ENCODE measurements at places on chromosomes 16 and 17.

- no peak for DNase-seq
Observed at GRCh38 chr17:78376161-78376560, 2.3 kb upstream of the PGS1 start.

- no peak for DNase-seq
Observed at GRCh38 chr17:78081551-78081950, 47.0 kb downstream of the TMC6 start.

GRCh38 chr17:59846394-59847165 is 46.2 kb downstream of the TUBD1 start:
- no peak for DNase-seq

DNA sequence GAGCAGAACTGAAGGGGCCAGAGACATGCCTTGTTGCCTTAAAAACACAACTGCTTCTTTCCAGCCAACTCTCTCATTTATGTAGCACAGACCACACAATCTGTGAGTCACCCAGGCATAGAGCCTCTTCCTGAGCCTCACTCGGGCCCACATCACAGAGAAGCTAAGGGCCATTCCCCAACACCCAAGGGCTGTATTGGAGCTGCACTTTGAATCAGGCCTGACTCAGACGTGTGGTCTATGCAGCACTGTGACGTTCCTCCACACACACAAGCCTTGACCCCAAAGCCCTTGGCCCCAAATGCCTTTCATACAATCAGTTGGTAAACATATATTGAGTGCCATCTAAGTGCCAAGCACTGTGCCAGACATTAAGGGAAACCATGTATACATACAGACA is 308.9 kb upstream of the DYNLRB2 start:
- no peak for DNase-seq

GRCh38 chr17:67022451-67022810 is 21.9 kb upstream of the CACNG1 start:
- DNase-seq = no peak

GRCh38 chr17:58531661-58532554 is 17.5 kb upstream of the MTMR4 start:
- peak; percentile 23 for DNase-seq

GRCh38 chr17:49338883-49339282 is 23.2 kb downstream of the ZNF652 start:
- DNase-seq = no peak

- DNase-seq = no peak
Observed at GRCh38 chr17:61619493-61619892, 28.5 kb upstream of the NACA2 start.

DNA sequence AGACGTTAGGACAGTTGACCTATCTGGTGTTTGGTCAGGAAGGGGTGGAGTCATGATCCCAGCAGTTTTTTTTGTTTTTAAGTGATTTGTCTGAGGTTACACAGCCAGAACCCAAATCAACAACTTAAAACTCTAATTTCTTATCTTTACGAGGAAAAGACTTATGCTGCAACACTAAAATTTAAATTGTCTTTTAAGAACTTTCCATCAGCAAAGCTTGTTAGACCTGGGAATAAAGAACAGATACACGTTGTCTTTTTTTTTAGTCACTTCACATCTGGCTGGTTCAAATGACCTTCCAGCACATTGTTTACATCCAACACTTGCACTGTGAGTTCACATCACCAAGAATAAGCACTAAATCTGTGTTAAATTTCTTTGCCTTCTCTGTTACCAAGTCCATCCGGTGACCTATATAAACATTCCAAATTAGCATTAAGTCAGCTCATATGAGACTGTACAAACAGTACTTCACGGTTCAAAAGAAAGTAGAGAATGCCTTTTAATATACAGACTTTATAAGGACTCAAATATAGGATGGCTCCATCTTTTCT is 115.0 kb downstream of the HS3ST2 start:
- no peak for DNase-seq

DNA sequence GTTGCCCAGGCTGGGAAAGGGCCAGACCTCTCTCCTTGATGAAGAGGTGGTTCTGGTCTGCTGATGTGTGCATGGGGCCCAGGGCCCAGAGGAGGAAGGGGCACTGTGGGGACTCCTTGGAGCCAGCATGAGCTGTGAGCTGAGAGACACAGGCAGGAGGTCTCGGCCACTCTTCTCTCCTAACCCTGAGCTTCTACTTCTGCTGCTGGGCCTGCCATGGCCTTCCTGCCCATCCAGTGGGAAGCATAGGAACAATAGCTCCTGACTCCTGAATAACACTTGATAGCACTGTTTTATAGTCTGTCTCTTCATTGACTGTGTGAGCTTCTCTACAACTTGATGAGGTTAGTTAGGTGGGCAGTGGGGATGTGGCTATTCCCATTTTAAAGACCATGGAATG is 181.1 kb downstream of the UTP18 start:
- DNase-seq = no peak

DNA sequence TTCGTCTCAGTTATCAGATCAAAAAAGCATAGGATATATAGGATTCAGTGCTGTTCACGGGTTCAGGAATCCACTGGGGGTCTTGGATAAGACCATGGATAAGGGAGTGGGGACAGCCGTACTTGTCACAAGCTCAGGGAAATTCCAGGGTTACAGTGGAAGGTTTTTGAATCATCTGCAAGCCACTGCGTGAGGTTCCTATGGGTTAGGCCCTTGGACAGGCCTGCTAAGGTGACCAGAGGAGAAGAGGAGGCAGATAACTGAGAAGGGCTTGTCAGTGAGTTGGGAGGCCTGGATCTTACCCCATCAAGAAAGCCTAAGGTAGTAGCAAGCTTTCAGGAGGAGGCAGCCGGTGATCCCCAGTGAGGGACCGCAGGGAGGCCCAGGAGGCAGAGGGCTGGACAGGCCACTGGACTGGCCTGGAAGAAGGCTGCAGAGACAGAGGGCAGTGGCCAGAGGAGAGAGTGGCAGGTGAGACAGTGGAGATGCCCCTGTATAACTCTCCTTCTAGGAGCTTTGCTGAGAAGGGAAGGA is 27.3 kb downstream of the NGFR start:
- DNase-seq = no peak

DNA sequence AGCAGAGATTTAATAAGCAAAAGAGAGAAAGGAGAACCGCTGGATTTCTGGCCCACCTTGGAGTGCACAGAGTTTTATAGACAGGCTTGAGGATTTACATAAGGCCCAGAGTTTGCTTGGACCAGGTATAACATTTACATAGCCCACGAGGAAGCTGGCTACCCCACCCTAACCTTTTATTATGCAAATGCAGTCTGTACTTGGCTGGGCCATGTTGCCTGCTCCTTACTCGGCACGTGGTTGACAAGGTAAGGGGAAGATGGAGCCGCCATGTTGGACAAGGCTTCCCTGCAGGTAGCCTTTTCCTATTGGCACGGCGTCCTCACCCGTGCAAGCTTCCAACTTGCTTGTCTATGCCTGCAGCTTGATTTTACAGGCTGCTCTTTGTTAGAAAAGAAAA is 35.2 kb upstream of the HS3ST3A1 start:
- no peak for DNase-seq

GRCh38 chr17:5100832-5101231 is 10.8 kb downstream of the ZNF232 start:
- no peak for DNase-seq

- DNase-seq = no peak
Observed at GRCh38 chr17:81000631-81001357, 9.2 kb downstream of the CHMP6 start.

DNA sequence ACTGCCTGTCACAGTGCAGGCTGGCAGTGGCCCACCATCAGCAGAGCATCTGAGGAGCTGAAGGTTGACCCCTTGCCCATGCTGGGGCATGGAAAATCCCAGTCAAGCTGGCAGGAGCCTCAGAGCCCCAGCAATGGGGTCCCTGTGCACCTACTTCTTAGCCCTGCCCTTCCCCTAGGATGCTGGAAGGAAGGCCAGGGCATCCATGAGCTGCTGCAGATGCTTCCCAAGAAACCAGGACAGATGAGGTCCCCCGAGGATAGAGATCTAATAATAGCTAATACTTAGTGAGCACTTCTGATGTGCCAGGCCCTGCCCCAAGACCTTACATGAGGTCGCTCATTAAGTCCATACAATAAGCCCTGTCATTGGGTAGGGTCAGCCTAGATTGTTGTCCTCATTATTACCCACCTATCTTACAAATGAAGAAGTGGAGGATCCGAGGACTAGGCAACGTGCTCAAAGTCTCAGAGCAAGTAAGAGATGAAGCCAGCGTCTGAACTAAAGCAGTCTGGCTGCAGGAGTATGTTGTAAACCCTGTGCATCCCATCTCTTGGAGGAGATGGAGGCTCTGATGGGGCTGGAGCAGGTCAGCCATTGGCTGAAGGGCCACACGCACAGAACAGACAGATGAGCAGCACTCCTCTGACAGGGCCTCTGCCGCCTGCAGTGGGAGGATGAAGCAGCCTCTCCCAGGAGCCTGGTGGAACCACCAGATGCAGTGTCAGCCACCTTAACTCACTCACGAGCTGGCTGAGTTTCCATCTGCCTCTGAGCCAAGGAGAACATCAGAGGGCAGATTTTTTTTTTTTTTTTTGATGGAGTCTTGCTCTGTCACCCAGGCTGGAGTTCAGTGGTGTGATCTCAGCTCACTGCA is 175.4 kb downstream of the WSCD1 start:
- no peak for DNase-seq

DNA sequence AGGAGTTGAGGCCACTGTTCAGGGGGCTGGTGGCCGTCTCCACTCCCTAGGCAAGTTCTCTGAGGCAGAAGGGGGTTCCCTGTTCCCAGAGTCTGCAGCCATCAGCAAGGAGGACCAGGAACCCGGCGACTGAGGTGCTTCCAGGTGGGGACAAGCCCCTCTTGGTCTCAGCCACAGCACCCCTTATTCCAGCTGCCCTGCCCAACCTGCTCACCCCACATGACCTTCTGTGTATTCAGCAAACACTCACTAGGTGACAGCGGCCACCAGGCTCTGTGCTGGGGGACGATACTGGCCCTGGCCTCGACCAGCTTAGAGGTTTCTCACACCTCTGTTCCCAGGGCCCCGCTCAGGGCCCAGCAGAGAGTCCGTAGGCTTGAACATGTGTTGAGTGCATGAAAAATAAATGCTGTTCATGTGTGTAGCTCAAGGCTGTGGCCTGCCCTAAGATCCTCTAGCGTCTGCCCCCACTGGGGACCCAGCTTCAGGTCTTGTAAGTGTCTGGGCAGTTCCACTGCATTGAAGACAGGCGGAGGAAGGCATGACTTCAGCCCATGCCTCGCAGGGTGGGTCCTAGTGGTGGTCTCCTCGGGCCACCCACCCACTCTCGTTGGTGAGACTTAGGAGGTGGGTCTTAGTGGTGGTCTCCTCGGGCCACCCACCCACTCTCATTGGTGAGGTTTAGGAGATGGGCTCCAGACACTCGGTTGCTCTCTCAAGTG is 44.2 kb downstream of the NT5M start:
- DNase-seq = no peak

DNA sequence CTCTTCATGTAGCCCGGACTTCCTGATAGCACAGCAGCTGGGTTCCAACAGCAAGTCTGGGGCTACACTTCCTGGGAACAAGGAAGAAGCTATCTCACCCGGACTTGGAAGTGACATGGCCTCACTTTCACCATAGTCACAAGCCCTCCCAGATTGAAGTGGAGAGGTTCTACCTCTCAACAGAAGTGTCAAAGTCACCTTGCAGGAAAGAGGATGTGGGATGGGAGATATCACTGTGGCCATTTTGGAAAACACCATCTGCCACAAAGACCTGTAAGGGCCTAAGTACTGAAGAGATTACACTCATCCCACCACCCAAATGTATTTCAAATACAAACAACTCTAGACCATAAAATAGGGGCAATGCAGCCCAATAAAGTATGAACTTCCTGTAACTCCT is 29.9 kb upstream of the DHRS7B start:
- no peak for DNase-seq

DNA sequence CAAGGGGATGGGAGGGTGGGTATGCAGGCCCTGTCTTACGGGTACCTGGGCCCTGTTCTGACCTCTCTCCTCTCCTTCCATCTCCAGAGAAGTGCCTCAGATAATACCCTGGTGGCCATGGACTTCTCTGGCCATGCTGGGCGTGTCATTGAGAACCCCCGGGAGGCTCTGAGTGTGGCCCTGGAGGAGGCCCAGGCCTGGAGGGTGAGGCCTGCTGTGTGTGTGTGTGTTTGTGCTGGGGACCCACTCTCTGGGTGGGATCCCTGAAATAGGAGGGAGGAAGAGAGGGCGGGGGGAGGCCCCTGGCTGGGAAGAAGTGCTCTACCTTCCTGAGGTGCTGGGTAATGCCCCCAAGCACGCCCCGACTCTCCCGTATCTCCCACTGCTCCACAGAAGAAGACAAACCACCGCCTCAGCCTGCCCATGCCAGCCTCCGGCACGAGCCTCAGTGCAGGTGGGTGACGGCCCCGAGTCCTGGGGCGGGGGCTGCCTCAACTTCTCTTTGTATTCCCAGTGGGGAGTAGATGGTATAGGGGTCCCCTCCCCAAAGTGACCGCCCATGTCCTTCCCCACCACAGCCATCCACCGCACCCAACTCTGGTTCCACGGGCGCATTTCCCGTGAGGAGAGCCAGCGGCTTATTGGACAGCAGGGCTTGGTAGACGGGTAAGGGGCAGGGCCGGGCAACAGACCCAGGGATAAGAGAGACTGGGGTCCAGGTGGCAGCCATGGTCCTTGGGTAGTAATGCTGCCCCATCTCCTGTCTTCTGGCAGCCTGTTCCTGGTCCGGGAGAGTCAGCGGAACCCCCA is 7.8 kb downstream of the GRB7 start:
- DNase-seq = no peak

- DNase-seq = no peak
Observed at GRCh38 chr16:11740567-11740966, 2.1 kb downstream of the TXNDC11 start.

- DNase-seq = no peak
Observed at GRCh38 chr16:30482366-30482765, 9.8 kb downstream of the ITGAL start.

- no peak for DNase-seq
Observed at GRCh38 chr16:27566417-27566816, 16.5 kb downstream of the KATNIP start.

- no peak for DNase-seq
Observed at GRCh38 chr16:54648575-54648974, 282.1 kb upstream of the IRX5 start.

DNA sequence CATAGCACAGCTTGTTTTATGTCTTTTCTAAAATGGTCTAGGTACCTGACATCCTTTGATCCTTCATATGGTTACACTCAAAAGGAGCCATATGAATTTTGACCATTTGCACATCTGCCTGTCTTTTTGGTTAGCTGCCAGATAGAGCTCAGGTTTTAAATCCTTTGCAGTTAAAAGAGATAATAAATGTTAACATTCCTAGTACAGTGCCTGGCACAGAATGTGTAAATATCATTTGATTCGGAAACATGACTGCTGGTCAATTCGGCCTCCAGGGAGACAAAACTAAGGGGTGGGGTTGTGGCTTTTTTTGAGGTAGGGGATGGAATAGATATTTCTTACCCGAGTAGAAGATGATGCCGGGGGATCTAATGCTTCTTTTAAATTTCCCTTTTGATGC is 64.2 kb downstream of the FTO start:
- no peak for DNase-seq

DNA sequence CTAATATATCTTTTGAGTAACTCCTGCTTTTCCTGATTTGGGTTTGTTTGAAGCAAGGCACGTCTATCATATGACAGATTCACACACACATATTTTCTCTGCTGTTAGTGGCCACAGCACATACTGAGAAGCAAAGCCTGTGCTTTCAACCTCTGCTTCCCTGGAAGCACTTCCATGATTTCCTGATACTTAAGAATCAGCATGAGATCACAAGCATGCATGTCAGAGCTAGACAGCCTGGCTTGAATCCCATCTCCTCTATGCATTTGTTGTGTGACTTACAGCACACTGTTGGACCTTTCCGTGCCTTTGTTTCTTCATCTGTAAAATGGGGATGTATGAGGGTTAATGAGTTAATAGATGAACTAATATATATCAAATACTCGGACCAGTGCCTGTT is 151.1 kb upstream of the NOL11 start:
- DNase-seq = no peak
